ENCODE measurements at places on chromosomes 7 and 10. TPM values are rescaled to one million over a fixed set of nuclear protein-coding genes. Genes with fewer than 3 reads are reported as not detected.

GRCh38 chr7:156651474-156651873 is 10.9 kb downstream of the RNF32 start:
- no peak for DNase-seq

- DNase-seq: no peak
Measured at GRCh38 chr10:79074732-79075131, 6.0 kb downstream of the ZMIZ1 start.

- DNase-seq: no peak
Measured at GRCh38 chr10:115118346-115118745, 25.2 kb downstream of the ATRNL1 start.

The HOXA9 gene
- total RNA-seq: 7.4 TPM

- DNase-seq: no peak
Measured at GRCh38 chr7:136938476-136938875, 70.0 kb downstream of the CHRM2 start.

- no peak for DNase-seq
Measured at GRCh38 chr7:96303686-96304443, 18.0 kb downstream of the SLC25A13 start.

DNA sequence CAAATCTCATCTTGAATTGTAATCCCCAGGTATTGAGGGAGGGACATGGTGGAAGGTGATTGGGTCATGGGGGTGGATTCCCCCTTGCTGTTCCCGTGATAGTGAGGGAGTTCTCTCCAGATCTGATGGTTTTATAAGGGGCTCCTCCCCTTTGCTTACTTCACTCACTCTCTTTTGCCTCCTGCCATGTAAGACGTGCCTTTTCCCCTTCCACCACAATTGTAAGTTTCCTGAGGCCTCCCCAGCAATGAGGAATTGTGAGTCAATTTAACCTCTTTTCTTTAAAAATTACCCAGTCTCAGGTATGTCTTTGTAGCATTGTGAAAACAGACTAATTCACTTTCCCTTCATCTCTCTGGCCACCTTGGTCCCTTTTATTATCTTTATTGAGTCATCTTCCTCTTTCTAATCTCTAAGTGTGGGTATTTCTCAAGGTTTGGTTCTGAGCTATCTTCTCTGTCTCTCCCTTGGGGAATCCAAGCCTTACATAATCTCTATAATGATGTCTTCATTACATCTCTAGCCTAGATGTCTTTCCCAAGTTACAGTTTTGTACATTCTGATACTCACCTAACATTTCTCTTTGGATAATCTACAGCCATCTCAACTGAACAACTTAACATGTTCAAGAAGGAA is 99.1 kb upstream of the JCAD start:
- DNase-seq: no peak

The RTKN2 gene
- 0.78 TPM for total RNA-seq

DNA sequence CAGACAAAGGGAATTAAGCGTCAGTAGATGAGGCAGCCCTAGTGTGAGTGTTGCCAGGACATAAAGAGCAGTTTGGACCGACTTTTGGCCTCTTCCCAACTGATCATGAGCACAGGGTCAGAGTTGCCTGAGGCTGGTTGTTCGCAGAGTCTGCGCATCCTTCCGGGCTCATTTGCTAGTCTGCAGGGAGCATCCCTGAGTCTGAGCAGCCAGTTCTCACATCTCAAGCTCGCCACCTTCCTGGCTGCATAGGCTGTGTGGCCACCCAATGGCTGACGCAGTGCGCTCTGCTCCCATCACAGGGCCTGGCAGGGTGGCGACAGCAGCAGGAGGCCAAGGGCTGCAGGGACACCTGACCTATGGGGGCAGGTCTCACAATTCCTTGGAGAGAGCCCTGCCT is 5.0 kb downstream of the GAD2 start:
- no peak for DNase-seq

- peak; percentile 59 for DNase-seq
Measured at GRCh38 chr10:11164803-11165590, 147.3 kb downstream of the CELF2 start.

DNA sequence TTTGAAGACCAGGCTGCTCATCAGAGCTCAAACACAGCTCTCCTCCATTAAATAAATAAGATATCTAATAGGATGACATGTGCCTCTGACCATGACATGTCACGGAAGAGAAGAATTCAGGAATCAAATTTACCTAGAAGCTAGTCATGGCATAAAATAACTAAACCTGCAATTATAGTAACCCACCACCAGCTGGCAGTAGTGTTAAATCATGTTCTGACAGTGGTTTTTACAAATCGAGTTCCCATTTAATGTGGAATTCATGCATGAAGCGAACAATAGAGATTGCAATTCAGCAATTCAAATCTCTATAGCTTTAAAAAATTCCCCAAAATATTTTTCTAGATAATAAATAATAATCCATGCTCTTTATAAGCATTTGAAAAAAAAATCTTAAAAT is 74.6 kb upstream of the IKZF1 start:
- no peak for DNase-seq

DNA sequence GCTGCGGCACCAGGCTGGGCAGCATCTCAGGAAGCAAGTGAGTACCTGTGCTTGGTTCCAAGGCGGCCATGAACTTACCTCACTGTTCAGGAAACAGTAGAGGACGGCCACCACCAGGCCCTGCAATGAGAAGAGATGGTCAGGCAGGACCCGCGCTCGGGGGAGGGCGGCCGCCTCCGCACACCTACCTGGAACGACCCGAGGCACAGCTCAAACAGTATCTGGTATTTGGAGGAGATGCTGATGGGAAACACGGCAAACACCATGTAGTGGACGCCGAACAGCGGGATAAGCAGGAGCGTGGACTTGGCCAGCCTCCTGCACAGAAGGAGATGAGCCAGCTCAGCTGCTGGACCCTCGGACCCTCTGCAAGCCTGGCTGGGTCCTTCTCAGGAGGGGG is 112.9 kb downstream of the VIPR2 start:
- DNase-seq: peak; percentile 43

DNA sequence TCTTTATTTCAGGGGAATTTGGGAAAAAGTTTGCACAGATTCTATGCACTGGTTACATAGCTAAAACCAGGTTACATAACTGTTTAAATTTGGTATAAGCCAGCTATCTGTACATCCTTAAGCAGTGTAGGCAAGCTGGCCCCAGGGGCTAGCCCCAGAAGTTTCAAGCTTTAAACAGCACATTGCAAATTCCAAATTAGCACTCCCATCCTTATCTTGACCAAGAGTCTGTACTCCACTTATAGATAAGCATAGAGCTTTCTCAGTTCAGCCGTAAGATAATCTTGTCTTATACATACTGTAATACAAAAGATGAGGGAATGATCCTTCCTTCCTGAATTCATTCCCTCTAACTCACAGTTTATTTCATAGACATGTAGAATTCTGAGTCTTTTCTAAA is 109.3 kb downstream of the SPAG6 start:
- no peak for DNase-seq

Data from ureter (tissue), 1 donor.